ENCODE measurements at places on chromosomes 7 and 10.

DNA sequence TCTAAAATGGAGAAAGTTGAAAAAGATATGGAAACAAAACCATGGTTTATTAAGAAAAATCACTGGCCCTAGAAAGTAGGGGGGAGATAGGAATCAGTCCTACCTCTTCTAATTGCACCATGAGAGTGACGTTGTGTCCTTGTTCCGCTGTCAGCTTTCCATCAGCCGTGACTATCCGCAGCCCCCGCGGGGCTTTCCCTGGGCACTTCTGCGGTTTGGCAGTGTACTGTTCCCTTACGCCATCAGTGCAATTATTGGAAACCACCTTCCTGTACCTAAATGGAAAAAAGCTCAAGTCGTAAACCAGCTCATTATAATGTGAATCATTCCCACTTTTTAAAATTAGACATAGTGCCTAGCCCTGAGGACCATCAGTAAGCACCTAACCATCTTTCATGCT, 512.2 kb downstream of the SORCS1 start:
- no peak for DNase-seq

DNA sequence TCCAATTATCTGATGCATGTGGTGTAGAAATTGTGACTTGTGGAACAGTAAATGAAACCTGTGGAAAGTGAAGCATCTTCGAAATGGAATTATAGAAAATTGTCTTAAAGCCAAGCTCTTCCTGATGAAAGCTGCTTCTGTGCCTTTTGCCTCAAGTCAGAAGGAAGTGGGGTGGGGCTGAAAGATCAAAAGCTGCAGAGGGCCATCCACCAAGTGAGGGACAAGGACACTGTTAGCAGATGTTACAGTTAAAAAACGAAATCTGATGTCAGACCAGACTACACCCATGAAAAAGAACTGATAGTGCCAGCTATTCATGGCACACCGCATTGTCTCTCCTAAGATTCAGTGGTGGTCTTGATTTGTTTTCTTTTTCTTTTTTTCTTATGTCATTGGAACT, 23.8 kb upstream of the WASL start:
- DNase-seq: no peak

GRCh38 chr7:50577569-50577968, 12.4 kb upstream of the DDC start:
- no peak for DNase-seq

GRCh38 chr7:100464210-100464660, at the start of gene SPACDR:
TSS of gene SPACDR (minus strand) at chr7:100464260. CDS start at chr7:100464025, 235 bp downstream.
- no peak for DNase-seq

DNA sequence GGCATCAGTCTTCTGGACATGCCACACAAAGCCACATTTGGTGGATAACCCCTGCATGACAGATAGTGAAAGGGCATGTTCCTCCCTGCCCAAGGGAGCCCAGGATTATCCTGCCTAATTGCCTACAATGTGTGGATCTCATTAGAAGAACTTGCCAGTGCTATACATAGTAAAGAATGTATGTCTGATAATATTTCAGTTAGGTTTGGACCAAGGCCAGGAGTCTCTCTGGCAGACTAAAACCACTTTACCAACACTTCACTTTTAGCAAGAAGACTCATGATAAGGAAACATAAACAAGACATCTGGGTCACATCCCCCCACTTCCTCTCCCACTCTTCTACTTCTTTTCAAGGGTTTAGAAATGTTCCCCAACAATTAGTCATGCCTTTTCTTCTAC, 196.7 kb downstream of the MTERF1 start:
- peak; percentile 90 for DNase-seq

- no peak for DNase-seq
Measured at GRCh38 chr10:73655990-73656298, at the start of gene SYNPO2L. TSS of gene SYNPO2L (minus strand) at chr10:73656029. CDS start at chr10:73655922, 107 bp downstream.

DNA sequence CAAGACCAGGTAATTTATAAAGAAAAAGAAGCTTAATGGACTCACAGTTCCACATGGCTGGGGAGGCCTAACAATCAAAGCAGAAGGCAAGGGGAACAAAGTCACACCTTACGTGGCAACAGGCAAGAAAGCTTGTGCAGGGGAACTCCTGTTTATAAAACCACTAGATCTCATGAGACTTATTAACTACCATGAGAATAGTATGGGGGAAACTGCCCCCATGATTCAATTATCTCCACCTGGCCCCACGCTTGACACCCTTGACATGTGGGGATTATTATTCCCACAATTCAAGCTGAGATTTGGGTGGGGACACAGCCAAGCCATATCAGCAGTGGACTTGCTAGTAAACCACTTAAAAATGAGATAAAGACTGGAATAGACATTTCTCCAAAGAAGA, 451.7 kb downstream of the DNAJB9 start:
- no peak for DNase-seq

DNA sequence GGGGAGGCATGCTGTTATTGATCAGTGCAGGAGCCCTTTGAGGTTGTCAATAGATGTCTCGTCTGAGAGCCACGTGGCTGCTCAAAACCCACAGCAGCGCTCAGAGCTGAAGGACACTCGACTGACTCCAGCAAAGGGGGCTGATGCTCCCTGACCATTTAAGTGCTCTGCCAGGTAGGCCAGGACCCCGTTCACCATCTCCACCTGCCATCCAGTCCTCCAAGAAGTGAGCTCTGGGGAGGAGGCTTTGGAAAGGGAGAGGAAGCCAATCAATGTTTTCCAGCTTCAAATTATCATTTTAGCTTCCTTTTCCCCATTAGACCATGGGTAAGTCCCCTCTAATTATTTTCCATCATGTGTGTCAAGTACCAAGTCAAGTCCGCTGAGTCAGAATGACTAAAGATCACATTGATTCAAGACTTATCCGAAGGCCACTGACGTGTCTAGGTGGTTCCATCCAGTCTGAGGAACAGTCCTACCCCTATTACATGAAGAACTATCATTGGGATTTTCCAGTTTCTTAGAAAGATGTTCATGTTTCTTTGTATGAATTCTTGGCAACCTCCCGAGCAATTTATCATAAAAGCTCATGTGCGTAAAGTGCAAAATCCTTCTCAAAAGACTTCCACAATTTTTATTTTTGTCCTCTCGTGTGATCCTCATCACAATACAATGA, 302.6 kb upstream of the LYZL1 start:
- DNase-seq: no peak

DNA sequence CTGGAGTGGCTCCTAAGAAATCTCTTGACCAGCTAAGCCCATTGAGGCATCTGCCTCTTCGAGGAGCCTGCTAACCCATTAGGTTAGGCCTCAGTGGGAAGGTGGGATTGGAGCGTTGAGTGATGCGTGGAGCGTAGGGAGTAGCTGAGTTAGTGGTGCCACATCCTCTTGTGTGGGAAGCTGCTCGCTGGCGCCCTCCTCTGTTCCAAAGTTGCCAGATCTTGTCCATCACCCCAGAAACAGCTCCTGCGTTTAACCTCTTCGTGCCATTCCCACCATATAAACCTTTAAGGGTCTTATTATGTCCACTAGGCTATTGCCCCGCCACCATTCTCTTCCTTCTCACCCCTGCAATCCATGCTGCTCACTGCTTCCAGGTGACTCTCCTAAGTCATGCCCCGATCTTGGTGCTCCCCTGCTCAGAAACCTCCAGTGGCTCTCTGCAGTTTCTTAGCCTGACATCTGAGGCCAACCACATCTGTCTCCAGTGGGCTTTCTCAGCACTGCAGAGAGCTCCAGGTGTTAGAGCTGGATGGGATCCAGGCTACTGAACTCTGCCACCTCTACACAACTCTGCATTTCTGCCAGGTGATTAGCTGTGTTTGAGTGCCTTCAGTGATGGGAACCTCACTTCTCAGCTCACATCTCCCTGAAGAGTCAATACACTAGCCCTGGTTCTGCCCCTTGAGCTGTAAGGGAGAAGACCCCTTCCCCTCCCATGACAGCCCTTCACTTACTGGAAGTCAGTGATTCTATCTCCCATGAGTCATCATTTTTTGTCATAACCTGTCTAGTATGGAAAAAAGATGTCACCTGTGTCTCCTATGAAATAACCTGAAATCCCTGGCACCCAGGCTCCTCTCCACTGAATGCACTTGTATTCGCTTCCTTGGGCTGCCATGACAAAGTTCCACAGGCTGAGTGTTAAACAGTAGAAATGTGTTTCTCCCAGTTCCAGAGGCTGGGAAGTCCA, 65.0 kb upstream of the FGFR2 start:
- no peak for DNase-seq
